ENCODE measurements at places on chromosomes 16 and 17.

DNA sequence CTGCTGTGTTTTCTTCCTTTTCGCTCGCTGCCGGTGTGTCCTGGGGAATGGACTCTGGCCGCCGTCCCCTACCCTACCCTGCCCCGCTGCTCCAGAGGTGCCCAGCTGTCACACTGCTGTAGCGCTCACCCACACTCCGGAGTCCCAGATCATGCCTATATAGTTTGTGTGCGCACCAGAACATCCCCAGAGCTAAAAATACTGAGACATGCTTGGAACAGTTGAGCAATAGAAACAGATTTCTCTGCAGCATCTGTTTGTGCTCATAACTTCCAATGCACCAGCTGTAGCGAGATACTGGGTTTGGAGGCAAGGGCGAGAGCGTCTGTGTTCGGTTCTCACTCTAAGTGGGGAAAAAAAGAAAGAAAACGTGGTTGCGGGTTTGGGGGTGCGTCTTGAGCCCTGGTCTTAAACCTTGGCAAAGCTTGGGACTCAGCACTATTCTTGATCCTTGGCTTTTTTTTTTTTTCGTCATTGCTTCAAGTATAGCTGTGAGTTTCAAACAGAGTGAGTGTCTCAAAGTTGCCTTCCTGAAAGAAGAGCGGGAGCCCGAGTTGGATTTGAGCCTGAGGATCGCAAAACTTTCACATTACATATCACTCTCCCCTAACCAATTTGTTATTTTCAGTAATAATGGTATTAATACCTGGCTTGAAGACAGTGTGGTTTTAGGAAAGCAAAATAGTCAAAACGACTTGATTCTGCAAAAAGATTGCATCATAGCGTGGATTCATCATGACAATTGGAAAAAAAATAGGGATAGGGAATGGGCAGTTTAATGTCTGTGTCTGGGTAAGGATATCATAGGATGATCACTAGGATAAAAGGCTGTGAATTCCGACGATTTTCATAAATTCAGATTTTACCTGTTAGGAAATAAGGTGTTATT lies 621 bp downstream of the KCNJ2 start:
- peak; percentile 55 for DNase-seq

- no peak for DNase-seq
Observed at GRCh38 chr16:86983621-86984020, 333.6 kb downstream of the C16orf95 start.

- no peak for DNase-seq
Observed at GRCh38 chr17:81539571-81539900, 11.4 kb downstream of the FSCN2 start.

GRCh38 chr16:55061126-55061525 lies 130.5 kb downstream of the IRX5 start:
- DNase-seq: no peak

DNA sequence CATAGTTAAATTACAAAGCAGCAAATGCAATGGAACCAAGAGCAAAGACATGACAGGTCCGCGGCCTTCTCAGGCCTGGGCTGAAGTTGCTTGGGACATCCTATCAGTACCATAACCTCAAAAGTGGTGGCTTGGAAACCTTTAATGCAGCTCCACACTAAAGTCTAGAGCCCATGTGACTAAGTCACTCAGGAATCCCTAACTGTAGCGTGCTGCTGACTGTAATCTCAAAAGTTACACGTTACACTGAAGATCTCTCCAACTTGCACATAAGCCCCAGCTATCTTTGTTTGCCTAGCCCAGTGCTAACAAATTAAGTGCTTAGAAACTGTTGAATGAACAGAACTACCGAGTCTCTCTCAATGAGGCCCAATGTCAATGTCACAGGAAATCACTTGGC lies 27.8 kb downstream of the NUP88 start:
- DNase-seq: no peak

DNA sequence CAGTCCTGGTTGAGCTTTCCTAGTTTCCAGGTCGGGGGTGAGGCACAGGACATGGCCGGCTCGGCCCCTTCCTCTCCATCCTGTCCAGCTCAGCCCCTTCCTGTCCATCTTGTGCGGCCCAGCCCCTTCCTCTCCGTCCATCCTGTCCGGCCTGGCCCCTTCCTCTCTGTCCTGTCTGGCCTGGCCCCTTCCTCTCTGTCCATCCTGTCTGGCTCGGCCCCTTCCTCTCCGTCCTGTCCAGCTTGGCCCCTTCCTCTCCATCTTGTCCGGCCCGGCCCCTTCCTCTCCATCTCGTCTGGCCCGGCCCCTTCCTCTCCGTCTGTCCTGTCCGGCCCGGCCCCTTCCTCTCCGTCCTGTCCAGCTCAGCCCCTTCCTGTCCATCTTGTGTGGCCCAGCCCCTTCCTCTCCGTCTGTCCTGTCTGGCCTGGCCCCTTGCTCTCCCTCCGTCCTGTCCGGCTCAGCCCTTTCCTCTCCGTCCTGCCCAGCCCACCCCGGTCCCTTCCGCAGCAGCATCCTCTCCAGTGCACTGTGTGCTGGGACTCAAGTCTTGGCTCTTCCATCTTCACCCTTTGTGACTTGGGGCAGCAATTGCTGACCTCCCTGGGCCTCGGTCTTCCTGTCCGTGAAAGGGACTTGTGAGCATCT lies 5.5 kb upstream of the ZNF750 start:
- no peak for DNase-seq

- DNase-seq: no peak
Observed at GRCh38 chr17:81445642-81446503, 50.6 kb downstream of the BAHCC1 start.

All from astrocyte of the hippocampus (primary cell).